ENCODE measurements at places on chromosomes 4 and X. TPM values are rescaled to one million over a fixed set of nuclear protein-coding genes. Genes with fewer than 3 reads are reported as not detected.

The IL2RG gene
- total RNA-seq, result 1.6 TPM

The SLC7A11 gene
- 1.2 TPM for total RNA-seq

The NPY1R gene
- 0.52 TPM for total RNA-seq

The GYG2 gene
- 1.0 TPM for total RNA-seq

- no peak for DNase-seq
These were observed 73.7 kb upstream of the GUCY1A1 start for GRCh38 chr4:155592938-155593297.

GRCh38 chrX:19650996-19651395, 135.7 kb upstream of the MAP3K15 start:
- DNase-seq, result no peak

The PRSS12 gene
- 0.47 TPM for total RNA-seq

The SORCS2 gene
- 1.7 TPM for total RNA-seq

The POF1B gene
- total RNA-seq, result 5.0 TPM

The ADH1A gene
- total RNA-seq, result not detected

DNA sequence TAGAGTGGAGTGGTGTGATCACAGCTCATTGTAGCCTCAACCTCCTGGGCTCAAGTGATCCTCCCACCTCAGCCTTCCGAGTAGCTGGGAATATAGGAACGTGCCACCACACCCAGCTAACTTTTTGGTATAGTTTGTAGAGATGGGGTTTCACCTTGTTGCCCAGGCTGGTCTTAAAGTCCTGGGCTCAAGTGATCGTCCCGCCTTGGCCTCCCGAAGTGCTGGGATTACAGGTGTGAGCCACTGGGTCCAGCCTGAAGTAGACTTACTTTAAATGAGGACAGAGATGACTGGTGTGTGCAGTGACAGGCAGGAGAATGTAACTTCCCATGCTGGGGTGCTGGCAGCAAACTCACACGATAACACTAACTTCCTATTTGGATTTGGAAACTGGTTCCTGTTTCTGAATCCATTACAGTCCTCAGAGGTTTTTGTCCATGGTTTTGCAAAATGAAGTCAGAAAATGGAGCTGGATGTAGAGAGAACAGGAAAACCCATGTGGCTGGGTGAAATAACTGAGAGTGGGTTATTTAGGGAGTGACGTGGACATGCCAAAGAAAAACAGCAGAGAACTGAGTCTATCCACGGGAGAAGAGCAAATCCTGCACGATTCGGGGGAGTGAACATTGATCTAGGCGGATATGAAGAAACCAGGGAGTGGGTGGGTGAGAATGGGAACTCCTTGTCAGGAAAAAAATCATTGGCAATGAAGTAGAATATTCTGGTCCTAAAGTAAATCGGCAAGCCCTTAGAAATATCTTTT, 95.6 kb downstream of the GATB start:
- no peak for DNase-seq

The PAQR3 gene
- total RNA-seq, result 5.7 TPM

The SLC9B1 gene
- total RNA-seq, result 0.32 TPM

The XAGE1A gene
- not detected for total RNA-seq

GRCh38 chrX:95791876-95792275, 892.8 kb upstream of the DIAPH2 start:
- no peak for DNase-seq

DNA sequence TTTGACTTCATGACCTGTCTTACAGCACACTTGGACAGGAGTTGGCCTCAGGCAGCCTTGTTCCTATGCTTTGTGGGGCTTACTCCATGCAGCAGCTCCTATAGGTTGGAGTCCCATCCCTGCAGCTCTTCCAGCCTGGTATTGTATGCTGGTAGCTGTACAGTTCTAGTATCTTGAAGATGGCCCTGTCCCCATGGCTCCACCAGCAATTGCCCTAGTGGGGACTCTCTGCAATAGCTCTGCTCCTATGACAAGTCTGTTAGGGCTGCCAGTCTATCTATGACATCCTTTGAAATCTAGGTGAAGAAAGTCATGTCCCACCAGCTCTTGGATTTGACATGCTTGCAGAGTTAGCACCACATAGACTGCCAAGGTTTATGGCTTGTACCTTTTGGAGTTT, 252.6 kb downstream of the ANTXR2 start:
- DNase-seq, result no peak

The UCHL1 gene
- total RNA-seq, result 75.9 TPM

The PCDH11X gene
- 0.14 TPM for total RNA-seq

- no peak for DNase-seq
These were observed 124.8 kb downstream of the SNCA start for GRCh38 chr4:89712141-89712540.

The ANKRD17 gene
- total RNA-seq, result 71.7 TPM

The GAGE12F gene
- total RNA-seq, result not detected

DNA sequence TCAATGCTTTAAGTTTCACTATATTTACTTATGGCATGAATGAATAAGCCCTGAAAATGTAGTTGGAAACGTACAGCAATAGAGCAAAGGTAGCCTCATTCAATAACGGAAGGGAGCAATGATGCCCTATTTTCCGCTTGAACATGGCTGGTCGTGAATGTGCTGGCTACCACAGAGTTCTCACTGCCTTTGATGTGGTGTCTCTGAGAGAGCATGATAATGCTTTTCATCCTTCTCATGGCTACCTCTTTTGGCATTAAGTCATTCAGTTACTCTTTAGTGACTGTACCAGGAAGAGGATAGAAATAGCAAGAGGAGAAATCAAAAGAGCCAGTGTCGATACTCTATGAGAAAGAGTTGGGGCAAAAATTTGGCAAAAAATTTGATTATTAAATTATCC, 308.0 kb downstream of the PPP3CA start:
- DNase-seq, result no peak

DNA sequence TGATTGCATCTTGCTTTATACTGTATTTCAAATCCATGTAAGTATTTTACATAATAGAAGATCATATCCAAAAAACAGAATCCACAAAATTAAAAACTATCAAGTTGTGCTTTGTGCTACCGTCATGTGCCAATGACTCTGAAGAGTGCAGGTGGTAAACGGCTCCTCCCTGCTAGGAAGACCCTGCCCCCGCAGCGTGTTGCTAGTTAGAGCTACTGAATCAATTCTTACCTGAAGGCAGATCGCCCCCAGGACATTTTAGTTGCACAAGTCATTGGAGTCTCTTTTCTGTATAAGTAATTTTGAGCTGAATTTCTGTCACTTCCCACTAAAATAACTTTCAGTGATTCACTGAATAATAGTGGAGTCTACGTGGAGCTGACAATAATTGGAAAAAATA, 599.5 kb upstream of the ZFP42 start:
- no peak for DNase-seq

The ADRA2C gene
- total RNA-seq, result 4.8 TPM

The MCF2 gene
- 1.9 TPM for total RNA-seq

DNA sequence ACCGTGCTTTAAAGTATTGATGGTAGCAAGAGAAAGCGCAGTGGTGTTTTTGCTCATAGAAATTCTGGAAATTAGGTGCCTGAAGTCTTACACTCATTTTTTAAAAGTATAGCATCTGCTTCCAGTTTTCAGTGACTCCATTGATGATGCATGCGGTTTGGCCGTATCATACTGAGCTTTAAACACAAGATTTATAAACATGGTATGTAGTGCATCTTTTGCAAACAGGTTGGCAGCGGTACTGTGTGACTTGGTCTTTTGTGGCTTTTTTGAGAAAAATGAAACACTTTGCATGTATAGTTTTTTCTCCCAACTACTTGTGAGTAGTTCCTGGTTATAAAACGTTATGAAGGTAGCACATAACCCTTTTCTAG, 2.0 kb downstream of the DDX3X start:
- DNase-seq, result no peak

The C4orf51 gene
- total RNA-seq, result not detected

DNA sequence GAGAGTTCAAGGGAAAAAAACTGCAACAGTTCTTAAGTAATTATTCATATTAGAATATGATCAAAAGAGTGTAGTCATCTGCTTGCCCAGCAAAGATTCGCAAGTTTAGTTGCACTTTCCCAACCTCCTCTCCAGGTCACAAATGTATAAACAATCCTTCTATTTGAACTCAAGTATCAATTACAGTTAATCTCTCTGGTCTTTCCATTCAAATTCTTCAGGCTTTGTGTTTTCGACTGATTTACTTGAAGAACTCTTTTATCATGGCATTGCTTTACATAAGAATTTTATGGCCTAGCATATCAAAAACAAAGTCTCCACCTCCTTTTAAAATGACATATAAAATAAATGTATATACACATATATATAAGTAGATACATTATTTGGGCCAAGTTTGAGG, 1009.6 kb upstream of the DIAPH2 start:
- DNase-seq, result no peak

- no peak for DNase-seq
These were observed 54.7 kb upstream of the MYOZ2 start for GRCh38 chr4:119080721-119081541.

GRCh38 chrX:17529151-17529745, 154.2 kb downstream of the NHS start:
- no peak for DNase-seq

GRCh38 chr4:143035661-143036060, 149.1 kb upstream of the USP38 start:
- no peak for DNase-seq

DNA sequence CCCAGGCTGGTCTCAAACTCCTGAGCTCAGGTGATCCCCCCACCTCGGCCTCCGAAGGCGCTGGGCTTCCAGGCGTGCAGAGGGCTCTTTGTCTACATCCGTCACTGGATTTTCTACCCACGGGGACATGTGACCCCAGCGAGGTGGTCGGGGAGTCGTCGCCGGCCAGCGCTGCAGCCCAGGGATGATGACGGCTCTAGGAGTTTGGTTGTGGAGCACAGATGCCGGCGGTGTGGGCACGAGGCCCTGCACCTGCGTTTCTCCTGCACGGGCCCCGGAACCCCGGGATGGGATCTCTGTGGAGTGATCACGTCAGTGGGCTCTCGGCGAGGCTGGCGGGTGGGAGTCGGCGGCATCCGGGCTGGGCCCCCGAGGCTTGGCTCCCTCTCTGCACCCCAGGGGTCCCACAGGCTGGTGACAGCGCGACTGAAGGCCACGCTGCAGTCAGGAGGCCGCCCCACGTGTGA, 9.1 kb upstream of the GTPBP6 start:
- no peak for DNase-seq

DNA sequence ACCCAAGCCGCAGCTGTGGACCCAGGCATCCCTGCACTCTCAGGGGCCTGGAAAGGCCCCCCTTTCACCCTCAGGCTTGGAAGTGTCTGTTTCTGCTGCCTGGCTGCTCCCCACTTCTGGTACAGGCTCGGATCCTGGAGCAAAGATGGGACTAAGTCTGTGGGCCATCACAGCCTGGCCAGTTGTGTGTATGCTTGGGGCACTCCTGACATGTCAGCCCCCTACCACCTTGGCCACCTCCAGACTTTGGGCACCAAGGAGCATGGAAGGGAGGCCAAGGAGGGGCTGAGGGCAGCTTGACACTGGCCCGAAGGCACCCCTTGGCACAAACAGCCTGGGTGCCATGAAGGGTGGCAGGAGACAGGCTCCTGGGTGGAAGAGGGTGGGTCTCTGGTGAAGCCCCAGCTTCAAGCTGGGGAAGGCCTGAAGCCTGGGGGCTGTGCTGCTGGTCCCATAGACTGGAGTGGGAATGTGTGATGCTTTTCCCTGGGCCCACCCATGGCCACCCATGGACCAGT, 799.4 kb upstream of the AGA start:
- no peak for DNase-seq

DNA sequence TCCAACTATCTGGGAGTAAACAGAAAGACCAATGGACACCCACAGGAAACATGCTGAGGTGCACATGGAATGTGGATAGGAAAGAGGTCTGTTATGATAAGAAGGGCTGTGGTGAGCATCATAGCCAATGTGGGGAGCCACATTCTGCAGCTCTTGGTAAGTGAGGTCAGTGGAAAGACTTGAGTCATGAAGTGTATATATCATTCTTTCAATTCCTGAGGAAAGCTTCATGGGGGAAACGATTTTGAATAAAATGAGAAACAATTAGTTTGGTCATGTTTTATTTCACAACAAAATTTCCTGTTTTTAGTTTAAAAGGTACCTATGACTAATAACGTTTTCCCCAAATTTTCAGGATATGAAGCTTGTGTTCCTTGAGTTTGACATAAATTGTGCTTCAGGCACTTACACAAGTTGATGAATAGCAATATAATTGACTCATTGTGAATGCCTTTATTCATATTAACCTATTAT, 41.4 kb upstream of the RASSF6 start:
- no peak for DNase-seq

The RNF150 gene
- total RNA-seq, result 103 TPM

- no peak for DNase-seq
These were observed 10.0 kb downstream of the NAA11 start for GRCh38 chr4:79315891-79316290.

The GPC3 gene
- 3.5 TPM for total RNA-seq

The LDB2 gene
- 22.2 TPM for total RNA-seq

GRCh38 chr4:152937336-152938236, 1.5 kb downstream of the FHDC1 start:
- peak; percentile 35 for DNase-seq

GRCh38 chr4:45410701-45411210, 684.4 kb upstream of the GNPDA2 start:
- DNase-seq, result no peak

- no peak for DNase-seq
These were observed 127.3 kb downstream of the ATP10D start for GRCh38 chr4:47612116-47613023.

DNA sequence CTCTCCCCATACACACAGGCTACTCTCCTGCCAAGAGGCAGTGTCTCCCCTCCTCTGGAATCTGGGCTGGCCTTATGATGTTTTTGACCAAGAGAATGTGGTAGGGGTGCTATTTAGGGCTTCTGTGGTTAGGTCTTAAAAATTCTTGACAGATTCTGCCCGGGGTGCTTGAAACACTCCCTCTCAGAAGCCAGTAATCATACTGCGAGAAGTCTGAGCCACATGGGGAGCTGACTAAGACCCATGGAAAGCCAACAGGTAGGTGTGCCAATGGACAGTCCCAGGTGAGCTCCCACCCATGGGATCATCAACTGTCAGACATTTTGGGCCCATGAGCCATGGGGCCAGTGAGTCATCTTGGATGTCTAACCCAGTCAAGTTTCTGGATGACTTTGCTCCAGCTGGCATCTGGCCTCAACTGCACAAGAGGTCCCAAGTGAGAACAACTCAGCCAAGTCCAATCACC, 315.7 kb downstream of the FBXW7 start:
- DNase-seq, result no peak

DNA sequence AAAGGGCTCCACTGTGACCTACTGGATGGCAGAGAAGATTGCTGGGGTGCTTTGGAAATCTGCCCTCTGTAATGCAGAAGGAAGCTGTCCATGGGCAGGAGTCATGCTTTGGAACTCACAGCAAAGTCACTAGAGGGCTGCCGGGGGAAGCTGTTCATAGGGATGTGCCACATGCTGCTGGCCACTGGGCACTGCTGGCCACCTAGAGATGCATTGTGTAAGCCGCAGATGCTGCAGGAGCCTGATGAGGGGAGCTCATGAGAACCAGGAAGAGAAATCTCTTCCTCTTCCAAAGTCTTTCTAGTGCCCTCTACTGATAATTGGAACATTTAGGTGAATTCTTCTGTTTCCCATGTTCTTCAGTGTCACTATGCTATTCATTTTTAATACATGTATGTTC, 31.2 kb upstream of the UXT start:
- DNase-seq, result no peak

GRCh38 chr4:23667659-23668058, 222.2 kb downstream of the PPARGC1A start:
- DNase-seq, result no peak

All from heart right ventricle (tissue), 16 donors.